ENCODE measurements at places on chromosomes 6 and 20. TPM values are rescaled to one million over a fixed set of nuclear protein-coding genes. Genes with fewer than 3 reads are reported as not detected.
A peak's percentile ranks its signal among the peaks of the same experiment; 100 is the strongest.

DNA sequence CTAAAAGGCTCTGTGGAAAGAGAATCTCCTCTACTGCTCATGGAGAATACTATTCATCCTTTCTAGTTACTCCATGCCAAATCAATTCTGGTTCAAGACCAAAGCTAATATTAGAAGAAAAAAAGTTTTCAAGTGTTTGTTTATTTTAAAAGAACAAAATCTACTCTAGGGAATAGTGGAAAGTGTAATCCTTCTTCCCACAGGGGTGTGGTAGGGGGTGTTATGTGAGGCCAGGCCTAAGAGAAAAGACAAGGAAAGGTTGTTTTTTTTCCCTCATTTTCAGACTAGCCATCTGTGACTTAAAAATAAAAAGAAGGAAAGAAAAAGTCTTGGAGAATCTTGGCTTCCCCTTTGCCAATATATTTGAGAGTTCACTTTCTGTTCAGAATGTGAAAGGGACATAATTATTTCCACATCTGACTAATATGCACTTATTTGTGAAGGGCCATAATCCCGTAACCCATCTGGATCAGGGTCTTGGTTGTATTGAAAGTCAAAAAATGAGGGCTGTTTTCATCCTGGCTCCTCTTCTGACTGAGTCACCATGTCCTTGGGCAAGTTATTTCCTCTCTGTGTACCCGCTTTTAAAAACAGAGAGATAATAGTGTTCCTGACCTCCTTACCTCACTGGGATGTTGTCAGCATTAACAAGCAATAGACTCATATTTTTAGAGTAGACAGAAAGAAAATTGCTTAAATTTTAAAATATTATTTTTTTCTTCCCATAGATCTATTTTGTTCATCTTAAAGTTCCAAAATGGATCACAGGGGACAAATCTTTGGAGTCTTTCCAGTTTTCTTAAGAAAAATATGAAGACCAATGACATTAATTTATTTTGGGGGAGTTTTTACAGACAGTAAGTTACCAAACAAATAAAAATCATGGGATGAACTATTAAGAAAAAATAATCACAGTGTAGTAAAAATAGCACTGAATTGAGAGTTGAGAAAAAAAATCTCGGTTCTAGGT lies 233.7 kb downstream of the IBTK start:
- no peak for DNase-seq

GRCh38 chr20:44917399-44917798 lies 7.5 kb downstream of the PABPC1L start:
- no peak for DNase-seq

DNA sequence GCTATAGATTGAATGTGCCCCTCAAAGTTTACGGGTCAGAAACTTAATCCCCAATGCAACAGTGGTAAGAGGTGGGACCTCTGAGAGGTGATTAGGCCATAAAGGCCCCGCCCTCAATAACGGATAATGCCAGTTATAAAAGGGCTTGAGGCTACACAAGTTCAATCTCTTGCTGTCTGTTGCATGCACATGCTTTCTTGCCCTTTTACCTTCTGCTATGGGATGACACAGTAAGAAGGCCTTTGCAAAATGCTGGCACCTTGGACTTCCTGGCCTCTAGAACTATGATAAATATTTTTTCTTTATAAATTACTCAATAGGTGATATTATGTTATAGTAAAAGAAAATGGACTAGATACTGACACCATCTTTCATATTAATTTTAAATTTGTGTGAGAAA lies 806.1 kb downstream of the TENT5A start:
- no peak for DNase-seq

GRCh38 chr20:2751878-2752566 lies 48.4 kb downstream of the CPXM1 start:
- no peak for DNase-seq

DNA sequence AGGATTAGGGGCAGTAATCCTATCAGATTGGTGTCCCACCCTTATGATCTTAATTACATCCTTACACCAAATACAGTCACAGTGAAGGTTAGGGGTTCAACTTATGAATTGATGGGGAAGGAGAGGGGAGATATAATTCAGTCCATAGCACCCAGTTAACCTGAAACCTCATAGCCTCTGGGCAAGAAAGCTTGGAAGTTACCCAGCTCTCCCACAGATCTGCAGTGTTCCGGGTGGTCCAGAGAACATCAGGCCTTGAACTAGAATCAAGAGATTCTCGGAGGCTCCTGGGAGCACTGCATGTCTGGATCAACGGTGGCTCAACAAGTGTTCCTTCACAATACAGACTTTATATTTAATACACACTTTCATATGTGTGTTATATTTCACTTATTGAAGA lies 392.6 kb upstream of the MARCKS start:
- DNase-seq = no peak

- no peak for DNase-seq
These were observed 251.7 kb downstream of the ALDH8A1 start for GRCh38 chr6:134698228-134698627.

- no peak for DNase-seq
These were observed 516 bp downstream of the LRRC1 start for GRCh38 chr6:53795340-53795701.

GRCh38 chr6:120274547-120274946 lies 925.0 kb upstream of the MAN1A1 start:
- no peak for DNase-seq

- no peak for DNase-seq
These were observed 45.8 kb upstream of the ARID1B start for GRCh38 chr6:156731396-156731795.

DNA sequence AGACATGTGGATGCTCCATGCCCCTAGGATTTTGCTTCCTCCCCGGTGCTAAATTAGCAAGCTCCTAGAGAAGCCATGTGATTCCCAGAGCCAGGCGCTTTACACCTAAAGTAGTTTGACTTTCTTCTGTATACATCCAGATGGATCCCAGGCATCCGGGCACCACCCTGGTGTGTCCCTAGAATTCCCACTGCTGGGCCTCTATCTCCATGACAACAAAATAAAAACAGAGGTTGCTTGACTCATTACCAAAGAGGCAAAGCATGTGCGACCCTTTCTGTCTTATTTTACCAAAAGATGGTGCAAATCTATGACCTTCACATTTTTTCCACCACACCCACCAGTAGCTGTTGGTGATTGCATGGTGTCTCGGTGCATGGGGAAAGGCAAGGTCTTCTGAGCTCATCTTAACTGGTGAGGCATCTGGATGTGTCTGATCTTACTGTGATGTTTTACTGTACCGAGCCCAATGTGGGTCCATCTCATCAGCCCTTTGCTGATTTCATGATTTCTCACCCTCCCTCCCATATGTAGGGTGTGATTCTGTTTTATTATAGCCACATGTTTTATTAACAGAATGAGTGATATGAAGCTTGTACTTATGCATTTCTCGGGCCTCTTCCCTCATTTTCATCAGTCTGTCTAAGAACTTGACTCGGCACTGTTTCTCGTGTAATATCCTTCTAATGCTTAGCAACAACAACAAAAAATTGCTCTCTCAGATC lies 27.4 kb upstream of the VAPB start:
- no peak for DNase-seq

DNA sequence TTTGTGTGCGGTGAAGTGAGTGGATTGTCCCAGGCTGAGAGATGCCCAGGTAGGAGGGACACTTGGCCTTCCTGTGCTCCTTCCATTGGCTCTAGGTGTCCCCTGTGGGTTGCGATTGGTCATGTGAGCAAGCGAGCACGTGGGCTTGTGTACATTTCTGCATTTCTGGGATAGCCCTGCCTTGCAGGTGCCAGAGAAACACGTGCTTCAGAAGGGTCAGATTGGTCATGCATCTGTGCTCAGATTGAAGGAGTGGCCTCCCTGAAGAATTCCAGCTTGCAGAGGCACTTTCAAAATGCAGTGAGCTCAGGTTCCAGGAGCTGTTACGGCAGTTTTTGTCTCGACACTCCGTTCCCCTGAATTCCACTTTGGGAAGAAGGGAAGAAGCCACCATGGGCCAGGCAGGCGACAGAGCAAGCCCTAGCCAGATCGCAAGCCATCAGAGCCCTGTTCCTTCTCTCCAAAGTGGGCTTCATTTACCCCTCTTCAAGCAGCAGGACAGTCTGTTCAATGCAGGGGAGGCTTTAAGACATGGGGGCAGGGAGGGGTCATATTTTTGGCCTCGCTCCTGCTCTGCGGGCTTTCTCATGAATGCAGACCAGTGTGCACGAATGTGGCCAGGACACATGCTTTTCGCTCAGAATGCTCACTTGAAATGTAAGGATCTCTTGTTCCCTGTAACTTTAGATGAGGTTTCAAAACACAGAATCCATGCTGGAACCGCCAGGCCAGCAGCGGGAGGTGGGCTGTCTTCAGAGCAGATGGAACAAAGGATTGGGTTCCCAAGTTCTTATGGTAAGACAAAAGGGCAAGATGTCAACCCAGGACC lies 78.6 kb upstream of the AKAP12 start:
- DNase-seq = peak; percentile 83

DNA sequence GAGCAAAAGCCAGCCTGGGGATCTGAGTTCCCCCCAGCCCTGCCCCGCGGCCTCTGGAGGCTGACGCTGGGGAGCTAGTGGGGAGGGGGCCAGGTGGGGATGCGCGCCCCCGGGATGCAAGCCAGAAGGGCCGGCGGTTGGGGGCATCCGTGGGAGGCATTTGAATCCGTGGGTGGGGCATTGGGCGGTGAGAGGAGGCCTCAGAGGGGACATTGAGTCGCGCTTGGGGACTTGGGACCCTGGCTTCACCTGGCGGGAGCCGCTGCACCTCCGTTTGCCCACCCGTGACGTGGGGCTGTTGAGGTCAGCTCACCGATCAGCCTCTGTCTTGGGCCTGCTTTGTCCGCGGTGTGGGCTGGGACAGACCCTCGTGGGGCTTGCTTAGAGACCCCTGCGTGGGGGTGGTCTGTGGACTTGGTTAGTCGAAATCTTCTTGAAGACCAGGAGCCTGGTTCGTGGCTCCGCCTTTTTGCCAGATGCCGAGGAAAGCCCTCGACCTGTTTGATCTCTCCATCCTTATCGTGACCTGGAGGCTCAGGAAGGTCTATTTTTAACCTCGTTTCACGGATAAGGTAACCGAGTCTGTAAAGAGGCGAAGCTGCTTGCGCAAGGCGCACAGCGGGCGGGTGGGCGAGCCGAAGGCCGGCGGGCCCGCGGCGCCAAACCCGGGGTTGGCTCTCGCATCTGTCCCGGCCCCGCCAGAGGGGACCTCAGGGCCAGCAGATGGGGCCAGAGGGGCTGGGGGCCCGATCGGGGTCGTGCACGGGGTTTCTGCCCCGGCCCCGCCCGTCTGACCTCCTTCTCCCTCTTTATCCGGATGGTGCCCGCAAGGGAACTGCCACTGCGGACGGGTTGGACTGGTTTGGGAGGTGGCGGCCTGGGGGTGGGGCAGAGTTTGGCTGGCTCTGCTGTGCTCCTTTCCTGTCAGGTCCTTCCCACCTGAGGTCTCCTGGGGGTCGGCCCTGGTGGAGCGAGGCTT lies 8.3 kb downstream of the FAM110A start:
- no peak for DNase-seq

DNA sequence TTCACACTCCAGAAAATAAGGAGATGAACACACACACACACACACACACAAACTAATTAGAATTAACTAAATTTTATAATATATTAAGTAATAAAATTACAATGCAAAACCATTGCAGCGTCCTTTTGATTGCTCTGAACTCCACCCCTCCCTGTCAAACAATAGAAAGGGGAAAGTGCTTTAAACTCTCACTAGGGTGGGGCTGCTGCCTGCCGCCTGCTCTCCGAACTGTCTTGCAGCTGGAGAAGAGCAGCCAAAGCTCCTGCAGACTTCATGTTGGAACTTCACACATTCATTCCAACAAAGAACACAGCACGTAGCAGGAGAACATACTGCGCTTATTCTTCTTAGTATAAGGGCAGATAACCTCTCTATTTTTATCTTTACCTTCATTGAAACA lies 83.2 kb downstream of the GCLC start:
- no peak for DNase-seq

DNA sequence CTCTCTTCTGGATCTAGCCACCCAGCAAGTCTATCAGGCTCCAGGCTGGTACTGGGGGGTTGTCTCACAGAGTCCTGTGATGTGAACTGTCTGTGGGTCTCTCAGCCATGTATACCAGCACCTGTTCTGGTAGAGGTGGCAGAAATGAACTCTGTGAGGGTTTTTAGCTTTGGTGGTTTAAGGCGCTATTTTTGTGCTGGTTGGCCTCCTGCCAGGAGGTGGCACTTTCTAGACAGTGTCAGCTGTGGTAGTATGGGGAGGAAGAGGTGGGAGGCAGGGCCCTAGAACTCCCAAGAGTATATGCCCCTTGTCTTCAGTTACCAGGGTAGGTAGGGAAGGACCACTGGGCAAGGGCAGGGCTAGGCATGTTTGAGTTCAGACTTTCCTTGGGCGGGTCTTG lies 75.8 kb downstream of the SNAP91 start:
- no peak for DNase-seq

GRCh38 chr6:35425284-35425683 lies 26.9 kb upstream of the FANCE start:
- DNase-seq = no peak

The MAPK13 gene
- polyA plus RNA-seq = 23.2 TPM

The PACRG gene
- 20.2 TPM for polyA plus RNA-seq

The TBXT gene
- not detected for polyA plus RNA-seq

The FAM184A gene
- polyA plus RNA-seq = 16.1 TPM

The GLP1R gene
- polyA plus RNA-seq = 1.3 TPM

The HTR1B gene
- 0.38 TPM for polyA plus RNA-seq

The PDYN gene
- 0.52 TPM for polyA plus RNA-seq

The PPP1R14C gene
- polyA plus RNA-seq = 21.6 TPM

The SUMO4 gene
- polyA plus RNA-seq = 1.0 TPM

The CRISP2 gene
- polyA plus RNA-seq = 0.20 TPM

The SSTR4 gene
- not detected for polyA plus RNA-seq

The INSM1 gene
- not detected for polyA plus RNA-seq

Data from left kidney (tissue), 8 donors.